ENCODE measurements at places on chromosomes 7 and 10.
A peak's percentile ranks its signal among the peaks of the same experiment; 100 is the strongest.

DNA sequence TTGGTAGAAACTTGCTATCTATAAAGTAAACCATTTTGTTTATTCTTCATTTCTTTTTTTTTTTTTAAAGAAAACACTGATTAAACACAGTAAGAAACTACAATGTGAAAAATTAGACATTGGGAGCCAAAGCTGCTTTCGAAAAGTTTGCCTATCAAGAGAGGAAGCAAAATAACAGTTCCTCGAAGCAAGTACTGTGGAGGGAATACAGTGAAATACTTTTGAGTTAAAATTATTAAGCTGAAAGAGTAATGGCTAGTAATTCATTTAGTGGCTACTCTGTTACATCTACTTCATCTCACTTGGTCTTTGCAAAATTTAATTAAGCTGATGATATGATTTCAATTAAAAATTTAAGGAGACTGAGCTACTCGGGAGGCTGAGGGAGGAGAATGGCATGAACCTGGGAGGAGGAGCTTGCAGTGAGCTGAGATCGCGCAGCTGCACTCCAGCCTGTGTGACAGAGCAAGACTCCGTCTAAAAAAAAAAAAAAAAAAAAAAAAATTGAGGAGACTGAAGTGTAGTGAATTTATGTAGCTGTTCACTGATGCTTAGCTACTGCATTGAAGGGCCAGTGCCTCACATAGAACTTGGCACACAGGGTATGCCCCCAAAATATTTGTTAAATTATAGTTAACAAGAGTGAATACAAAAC, 982.1 kb upstream of the MBL2 start:
- no peak for DNase-seq

GRCh38 chr7:6320791-6321190, 48.4 kb upstream of the CYTH3 start:
- DNase-seq: no peak

DNA sequence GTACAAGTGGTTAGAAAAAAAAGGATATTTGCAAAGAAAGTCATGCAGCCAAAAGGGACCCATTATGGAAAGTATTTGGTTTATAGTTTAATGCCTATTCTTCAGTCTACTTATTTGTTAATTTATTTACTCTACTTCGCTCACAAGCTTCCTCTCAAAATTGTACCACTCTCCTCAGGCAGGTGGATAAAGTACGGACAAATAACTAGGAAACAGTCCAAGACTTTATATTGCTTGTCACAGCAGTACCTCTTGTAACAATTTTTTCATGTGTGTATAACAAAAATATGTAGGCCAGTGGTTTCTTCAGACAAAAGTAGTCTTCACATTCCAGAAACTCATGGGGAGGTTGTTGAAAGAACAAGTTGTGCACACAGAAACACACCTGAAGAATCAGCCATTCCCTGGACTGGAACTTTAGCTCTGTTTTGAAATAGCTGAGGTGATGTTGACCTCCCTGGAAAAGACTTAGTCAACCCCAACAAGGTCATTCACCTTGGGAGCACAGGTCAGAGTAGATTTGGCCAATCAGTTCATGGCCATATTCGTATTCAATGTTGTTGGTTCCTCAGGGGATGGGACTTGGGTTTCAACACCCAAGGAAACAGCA, 73.4 kb downstream of the TES start:
- no peak for DNase-seq

DNA sequence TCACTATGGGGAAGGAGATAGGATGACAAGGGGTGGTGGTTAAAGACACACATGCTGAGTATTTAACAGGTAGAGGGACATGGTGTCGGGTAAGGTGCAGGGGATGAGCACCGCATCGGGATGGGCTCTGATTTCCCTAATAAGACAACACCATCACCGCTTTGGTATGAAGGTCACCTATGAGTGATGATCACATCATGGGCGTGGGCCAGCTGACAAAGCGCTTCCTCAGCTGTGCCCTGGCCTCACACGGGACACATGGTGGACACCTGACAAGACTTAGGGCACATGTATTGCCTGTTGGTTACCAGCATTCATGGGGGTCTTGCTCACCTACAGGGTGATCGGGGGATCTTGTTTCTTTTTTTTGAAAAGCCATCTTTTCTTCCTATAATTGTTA, 12.8 kb downstream of the C7orf57 start:
- no peak for DNase-seq

- DNase-seq: no peak
These were observed 271.8 kb upstream of the NRG3 start for GRCh38 chr10:81603106-81603620.

DNA sequence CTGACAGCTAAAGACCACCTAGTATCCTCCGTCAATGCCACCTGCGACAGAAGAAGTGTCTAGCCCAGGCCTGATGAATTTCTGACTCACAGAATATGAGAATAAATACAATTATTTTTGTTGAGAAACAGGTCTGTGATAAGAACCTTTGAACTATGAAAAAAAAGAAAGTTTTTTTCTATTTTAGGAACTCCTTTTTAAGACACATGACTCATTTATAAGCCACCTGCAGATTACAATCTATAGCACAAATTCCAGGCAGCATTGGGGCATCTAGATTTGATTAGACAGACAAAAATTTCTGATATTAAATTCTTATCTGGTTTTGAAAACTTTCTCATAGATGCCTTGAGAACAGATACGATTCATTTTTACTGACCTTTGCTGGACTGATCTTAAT, 256.7 kb upstream of the LYZL1 start:
- DNase-seq: no peak

DNA sequence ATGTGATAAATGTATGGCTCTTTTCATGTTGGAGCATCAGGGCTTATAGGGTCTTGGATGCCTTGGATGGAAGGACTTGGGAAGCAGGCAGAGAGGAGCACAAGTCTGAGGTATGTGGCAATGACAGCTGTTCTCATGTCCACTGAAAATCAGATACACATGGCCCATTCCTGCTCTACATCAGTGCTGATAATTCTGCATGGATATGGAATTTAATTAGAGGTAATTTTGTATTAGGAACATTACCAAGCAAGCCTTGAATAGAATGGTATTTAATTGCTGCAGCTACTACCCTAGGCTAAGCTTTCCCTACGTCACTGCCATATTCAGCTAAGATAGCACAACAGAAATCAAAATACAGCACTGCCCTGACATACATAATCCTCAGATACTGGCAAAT, 299.6 kb downstream of the LHFPL3 start:
- no peak for DNase-seq

DNA sequence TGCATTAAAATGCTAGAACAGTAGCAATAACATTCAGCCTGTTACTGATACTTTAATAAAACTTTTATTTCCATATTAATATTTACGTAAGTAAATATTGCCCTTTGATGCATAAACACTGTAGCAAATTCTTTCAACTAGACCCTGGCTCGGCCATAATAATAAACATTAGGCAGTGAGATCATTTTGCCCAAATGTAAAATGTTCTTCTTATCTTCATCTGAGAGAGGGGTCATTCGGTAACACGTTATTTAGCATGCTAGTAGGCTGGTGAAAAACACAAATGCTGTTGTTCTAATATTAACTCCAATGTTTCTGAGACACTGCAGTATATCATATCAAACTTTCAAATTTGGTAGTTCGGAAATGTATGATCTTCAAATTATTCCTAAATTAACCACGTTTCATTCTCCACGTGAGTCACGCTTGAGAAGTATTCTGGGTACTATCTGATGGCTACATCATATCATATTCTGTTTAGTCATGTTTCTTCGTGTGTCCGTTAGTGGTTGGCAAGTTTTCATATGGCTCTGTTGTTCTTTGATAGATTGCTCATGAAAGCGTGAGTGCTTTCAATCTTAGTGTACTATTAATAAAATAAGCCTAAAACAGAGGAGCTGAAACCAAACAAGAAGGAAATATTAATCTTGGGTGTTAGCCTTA, 145.8 kb downstream of the NSUN6 start:
- DNase-seq: no peak

- no peak for DNase-seq
These were observed 54.8 kb downstream of the TBXAS1 start for GRCh38 chr7:139883814-139884213.

GRCh38 chr10:130167707-130168106, 31.5 kb downstream of the GLRX3 start:
- DNase-seq: peak; percentile 19

Data from NCI-H510A treated with DMSO at 0.1 percent for 48 hours (cell line).